Stimulated activated CD4-positive, alpha-beta T cell treated with anti-CD3 and anti-CD28 coated beads, TNF-alpha, amount 100 ng/mL, for 4 hours (primary cell): ENCODE measurements at places on chromosomes 3 and 15.
A peak's percentile ranks its signal among the peaks of the same experiment; 100 is the strongest.

DNA sequence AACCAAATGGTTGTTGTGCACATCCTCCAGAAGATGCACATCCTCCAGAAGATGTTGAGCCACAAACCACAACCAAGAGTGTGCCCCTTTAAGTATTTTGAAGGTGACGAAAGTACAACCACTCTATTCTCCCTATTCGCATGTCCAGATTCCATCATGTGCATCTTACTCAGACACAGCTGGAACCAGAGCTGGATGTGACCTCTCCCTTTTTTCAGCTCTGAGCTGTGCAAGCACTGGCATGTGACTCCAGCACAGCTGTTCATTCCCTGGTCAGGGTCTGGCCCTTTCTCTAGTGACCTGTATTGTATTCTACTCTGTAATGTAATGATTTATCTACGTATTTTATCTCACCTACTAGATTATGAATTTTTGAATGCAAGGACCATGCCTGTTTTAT, 29.3 kb upstream of the DLG1 start:
- DNase-seq, result no peak

DNA sequence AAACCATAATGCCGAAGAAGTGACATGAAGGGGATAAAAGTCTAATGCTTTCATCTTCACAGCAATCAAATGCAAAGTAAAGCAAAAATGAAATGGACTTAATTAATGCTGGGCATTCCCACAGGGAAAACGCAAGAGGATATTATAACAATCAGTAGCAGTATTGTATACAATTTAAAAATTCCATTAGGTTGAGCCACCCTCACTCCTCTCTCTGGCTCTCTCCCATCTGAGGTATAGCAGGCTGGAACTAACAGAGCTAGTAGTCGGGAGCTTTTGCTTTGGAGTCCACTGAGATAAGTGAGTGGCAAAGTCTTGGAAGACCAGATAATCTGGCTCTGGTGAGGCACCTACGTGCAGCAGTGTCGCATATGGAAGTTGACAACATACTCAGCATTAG, 33.9 kb downstream of the DET1 start:
- no peak for DNase-seq

DNA sequence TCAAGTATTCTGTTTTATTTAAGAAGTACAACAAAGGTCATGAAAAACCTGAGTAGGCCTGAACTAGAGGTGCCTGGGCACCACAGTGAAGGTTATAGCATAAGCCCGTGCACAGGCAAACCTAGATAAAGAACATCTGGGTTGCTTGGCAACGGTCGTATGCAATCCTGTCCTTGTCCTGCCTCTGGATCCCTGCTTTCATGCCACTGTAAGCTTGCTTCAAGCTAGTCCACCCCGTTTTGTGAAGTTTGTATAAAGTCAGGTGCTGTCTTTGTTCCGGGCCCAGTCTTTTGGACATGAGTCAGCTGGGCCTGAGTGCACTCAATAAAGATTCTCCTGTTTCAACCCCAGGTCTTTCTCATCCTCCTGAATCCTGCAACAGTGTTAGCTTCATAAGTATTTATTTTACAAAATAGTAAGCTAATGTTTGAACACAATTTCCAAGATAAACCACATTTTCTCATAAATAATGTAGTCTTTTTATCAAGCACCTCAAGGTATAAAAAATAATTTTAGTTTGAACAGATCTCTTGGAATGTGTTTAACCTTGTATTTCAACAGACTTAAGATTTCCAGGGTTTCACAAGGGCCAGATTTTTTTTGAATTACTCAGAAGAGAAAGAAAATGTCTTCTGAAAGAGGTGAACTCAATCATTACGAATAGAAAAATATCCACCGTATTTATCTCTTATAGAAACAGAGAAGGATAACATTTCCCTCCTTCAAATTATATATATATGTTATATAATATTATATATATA, 14.3 kb upstream of the SLC9C1 start:
- DNase-seq, result no peak

- DNase-seq, result no peak
Observed at GRCh38 chr3:9037144-9037711, 74.0 kb upstream of the RAD18 start.

GRCh38 chr3:153704115-153704514, 417.1 kb upstream of the ARHGEF26 start:
- DNase-seq, result no peak

GRCh38 chr3:48208076-48208475, 15.2 kb upstream of the CAMP start:
- DNase-seq, result no peak

DNA sequence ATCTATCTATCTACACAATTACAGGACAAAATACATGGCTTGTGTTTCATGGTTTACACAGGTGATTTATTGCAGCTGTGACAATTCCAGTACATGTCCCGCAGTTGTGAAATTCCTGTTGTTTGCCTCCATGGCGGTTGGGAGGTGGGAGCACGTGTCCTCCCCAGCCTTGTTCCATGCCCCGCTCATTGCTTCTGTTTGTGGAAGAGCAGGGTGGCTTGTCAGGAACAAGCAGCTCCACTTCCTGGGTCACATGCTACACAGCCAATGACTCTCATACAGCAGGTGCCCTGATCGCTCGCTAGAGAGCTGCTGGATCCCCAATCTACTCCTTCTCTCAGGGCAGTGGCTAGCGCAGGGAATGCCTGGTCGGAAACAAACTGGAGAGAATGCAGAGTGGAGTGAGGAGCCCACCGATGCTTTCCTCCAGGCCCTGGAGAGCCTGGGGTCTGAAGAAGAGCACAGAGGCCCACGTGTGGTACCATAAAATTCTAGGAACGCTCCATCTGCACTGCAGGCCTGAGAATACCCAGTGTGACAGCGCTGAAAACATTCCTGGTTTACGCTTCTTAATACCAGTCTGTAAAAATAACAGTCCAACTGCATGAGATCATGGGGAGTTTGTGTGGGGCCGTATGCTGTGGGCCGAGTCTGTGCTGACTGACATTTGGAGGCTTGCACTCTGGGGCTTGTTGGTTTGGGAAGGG, 270.6 kb upstream of the RGMA start:
- no peak for DNase-seq

DNA sequence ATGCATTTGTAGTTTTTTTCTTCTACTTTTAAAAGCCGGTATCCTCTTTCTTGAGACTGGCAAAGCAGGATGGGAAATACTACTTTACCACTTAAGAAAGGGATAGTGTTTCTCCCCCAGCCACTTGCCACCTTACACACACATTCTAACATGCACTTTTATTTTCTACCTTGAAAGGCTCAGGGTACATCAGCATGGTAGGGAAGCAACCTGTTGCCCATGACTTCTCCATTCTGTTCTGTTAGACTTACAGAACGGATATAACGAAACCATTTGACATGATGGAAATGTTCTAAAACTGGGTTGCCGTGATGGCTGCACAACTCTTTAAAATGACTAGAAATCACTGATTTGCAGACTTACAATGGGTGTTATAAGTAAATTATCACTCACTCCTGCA, 405.5 kb downstream of the SHQ1 start:
- no peak for DNase-seq

DNA sequence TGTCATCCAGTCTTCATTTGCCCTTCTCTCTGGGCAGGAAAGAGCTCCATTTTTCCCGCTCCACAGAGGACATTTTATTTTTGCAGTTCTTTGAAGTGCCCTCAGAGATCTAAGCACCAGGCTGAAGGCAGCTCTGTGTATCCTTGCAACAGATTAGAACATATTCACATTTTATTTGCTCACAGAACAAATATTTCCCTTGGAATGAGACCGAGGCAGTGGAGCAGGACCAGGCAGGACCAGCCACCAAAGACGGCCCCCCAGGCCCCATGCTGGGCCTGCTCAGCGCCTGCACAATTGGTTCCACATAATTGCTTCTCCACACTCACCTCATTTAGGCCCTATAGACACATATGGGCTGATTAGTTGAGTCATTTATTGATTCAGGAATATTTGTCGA, 15.7 kb upstream of the ETV5 start:
- no peak for DNase-seq

- DNase-seq, result no peak
Observed at GRCh38 chr3:15102836-15103235, 3.9 kb upstream of the RBSN start.

- peak; percentile 10 for DNase-seq
Observed at GRCh38 chr15:73052653-73053397, 562 bp downstream of the NEO1 start.
